ENCODE measurements at places on chromosomes 12 and 14. TPM values are rescaled to one million over a fixed set of nuclear protein-coding genes. Genes with fewer than 3 reads are reported as not detected.

PZP gene
- 2.2 TPM for total RNA-seq

MYF6 gene
- 0.31 TPM for total RNA-seq

DNA sequence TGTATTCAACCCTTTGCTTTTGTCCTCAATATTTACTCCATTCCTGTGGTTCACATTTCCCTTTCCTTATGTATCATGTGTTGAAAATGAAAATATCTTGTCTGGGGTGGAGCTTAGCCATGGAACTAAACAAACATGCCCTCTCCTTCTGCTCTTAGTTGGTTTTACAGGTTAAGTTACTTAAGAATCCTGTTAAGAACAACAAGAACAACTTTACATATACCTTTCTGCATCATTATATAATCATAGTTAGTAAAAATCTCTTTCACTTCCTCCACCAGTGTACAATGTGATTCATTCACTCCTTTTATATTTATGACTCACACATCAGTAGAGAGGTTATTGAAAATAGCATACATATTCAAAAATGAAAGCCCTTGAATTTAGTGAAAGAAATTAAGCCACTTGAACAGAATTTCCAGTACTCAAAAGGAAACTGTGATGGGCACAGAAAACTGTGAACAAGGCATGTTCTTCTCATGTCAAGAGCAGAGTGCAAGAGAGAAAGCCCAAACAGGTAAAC is 307.7 kb downstream of the CCDC91 start:
- no peaks in the 10 kb centered on the region for H3K4me1 ChIP-seq
- no peak overlapping the region for H3K4me3 ChIP-seq
- H3K27me3 ChIP-seq: no peaks in the 10 kb centered on the region

GRCh38 chr12:110849221-110849620 is 2.4 kb downstream of the CCDC63 start:
- H3K4me3 ChIP-seq: no peak overlapping the region
- no peaks in the 10 kb centered on the region for H3K27me3 ChIP-seq
- no peaks in the 10 kb centered on the region for H3K4me1 ChIP-seq
- H3K27ac ChIP-seq: no peak overlapping the region
- H3K36me3 ChIP-seq: no peaks in the 10 kb centered on the region

- H3K27me3 ChIP-seq: no peaks in the 10 kb centered on the region
- no peaks in the 10 kb centered on the region for H3K36me3 ChIP-seq
- H3K4me1 ChIP-seq: no peaks in the 10 kb centered on the region
- H3K4me3 ChIP-seq: no peak overlapping the region
- DNase-seq: no peak
- no peak overlapping the region for H3K27ac ChIP-seq
Measured at GRCh38 chr12:43493261-43493797, 58.7 kb downstream of the ADAMTS20 start.

All from endothelial cell (in vitro differentiated cells).